RPMI8226 (cell line): ENCODE measurements at places on chromosomes 13 and 19.

GRCh38 chr19:708154-709143 is at the start of gene PALM:
PALM (plus strand) TSS chr19:708935; CDS start chr19:709147, 212 bp downstream.
- DNase-seq, result peak; percentile 33

DNA sequence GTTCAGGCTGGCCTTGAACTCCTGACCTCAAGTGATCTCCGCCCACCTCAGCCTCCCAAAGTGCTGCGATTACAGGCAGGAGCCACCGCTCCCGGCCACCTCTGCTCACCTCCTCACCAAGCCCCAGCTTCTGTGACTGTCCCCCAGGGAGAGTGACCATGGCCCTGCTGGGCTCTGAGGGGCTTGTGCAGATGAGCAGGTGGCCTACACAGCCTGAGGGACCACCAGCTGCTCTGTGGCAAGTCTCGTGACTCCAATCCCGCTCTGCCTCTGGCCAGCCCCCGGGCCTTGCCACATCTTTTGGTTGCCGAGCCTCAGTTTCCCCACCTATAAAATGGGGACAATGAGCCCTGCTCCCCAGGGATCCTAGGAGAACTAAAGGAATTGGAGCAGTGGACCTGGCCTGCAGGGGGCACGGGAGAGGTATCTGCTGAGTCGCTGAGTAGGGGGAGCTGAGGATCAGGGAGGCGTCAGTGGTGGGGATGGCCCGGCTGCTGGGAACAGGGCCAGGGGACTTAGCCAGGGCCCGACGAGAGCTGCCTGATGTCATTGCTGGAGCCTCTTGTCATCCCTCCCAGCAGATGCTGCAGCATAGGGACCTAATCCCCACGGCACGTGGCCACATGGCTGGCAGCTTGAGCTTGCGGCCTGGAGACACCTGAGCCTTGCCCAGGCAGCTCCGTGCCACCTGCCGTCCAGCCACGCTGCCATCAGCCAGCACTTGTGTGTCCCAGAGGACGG is 74.7 kb downstream of the GADD45B start:
- DNase-seq, result no peak

GRCh38 chr13:63124863-63125262 is 1709.2 kb upstream of the PCDH20 start:
- no peak for DNase-seq

- no peak for DNase-seq
Observed at GRCh38 chr13:39401756-39402155, 201.2 kb downstream of the LHFPL6 start.

DNA sequence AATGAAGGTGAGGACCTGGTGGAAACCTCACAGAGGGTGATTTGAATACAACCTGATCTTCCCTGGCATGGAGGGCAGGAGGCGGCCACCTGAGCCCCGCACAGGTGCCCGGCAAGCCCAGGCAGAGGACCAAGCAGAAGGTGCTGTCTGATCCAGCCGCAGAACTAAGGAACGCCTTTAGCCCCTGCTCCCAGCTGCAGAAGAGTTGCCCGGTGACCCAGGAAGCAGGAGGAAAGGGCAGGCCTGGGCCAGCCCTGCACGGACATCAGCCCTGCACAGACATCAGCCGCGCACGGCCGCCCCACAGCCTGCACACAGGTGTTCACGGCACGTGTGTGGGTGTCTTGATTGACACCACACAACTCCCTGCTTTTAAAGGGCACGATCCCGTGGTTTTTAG is 43.1 kb downstream of the RASA3 start:
- DNase-seq, result no peak

- no peak for DNase-seq
Observed at GRCh38 chr13:111974341-111974640, 92.7 kb upstream of the SOX1 start.

- no peak for DNase-seq
Observed at GRCh38 chr13:45396533-45397095, 21.6 kb downstream of the SLC25A30 start.

DNA sequence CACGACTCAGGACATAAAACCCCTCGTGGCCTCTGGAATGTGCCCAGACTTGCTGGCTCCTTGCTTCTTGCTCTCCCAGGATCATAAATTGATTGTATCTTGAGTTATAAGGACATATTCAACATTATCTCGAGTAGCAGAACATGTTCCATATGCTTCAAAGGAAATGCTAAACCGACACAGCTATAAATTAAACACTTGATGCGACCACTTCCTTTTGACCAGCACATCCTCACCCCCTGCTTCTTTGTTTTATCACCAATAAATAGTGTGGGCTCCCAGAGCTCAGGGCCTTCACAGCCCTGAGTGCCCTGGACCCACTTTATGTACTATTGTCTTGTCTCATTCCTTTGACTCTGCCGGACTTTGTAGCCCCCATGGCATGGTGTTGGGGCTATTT is 157.0 kb upstream of the PABPC3 start:
- DNase-seq, result no peak

- DNase-seq, result peak; percentile 37
Observed at GRCh38 chr19:18282788-18283141, 1.3 kb upstream of the JUND start.

- DNase-seq, result no peak
Observed at GRCh38 chr19:45331411-45331810, 8.7 kb upstream of the CKM start.

DNA sequence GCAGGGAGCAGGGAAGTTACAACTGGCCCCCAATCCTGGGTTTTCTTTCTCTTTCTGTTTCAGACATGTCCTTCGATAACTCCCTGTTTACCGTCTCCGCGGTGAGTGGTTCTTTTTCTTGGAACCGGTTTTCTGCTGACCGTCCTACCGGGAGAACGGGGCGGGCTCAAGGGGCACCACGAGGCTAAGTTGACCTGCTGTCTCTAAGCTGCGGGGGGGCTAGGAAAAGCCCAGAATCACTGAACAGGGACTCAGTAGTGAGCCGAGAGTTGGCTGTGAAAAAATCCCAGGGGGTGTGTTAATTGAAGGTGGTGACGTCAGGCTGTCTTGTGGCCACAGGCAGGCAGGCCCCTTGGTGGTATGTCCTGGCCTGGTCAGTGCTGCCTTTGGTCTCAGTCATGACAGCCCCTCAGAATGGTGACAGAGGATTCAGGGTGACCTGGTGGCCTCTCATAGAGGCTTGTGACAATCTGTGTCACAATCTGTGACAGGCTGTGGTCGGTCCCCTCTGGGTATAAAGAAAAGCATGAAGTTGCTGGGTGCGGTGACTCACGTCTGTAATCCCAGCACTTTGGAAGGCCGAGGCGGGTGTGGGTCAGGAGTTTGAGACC is 8.1 kb upstream of the CARM1 start:
- DNase-seq, result no peak

DNA sequence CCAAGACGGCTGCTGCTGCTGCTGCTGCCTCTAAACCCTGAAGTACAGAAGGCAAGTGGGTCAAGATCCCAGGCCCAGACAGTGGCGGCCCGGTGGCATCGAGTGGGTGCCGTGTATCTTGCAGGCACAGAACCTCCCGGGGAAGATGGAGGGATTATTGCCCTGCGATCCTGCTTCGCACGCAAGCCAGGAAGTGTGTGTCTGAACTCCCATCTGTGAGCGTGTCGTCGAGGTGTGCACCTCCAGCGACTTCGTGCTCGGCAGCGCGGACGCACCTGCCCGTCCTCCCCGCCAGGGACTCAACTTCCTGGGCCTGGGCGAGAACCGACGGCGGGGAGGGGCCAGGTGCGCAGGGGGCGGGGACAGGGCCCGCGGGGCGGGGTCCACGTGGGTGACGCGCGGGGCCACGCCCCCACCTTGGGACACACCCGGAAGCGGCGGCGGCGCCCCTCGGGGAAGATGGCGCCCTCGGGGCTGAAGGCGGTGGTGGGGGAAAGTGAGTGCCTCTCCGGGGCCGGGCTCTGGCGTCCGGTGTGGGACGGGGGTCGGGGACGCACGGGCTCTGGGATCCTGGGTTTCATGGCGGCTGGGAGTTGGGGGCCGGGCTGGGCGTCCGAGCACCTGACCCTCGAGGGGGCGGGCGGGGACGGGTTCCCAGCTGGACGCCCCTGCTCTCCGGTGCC is at the start of gene STXBP2:
Gene STXBP2, plus strand, starts transcription at position 420 of the 683 bp plus-strand sequence. Its CDS starts 40 bp downstream, at position 460.
- peak; percentile 93 for DNase-seq

- DNase-seq, result no peak
Observed at GRCh38 chr13:106083620-106084350, 451.7 kb downstream of the EFNB2 start.

- no peak for DNase-seq
Observed at GRCh38 chr19:41555748-41556147, 20.2 kb upstream of the CEACAM21 start.
